ENCODE measurements at places on chromosomes 6 and 20. TPM values are rescaled to one million over a fixed set of nuclear protein-coding genes. Genes with fewer than 3 reads are reported as not detected.

Gene PRELID3B
- total RNA-seq: 174 TPM

Gene HS3ST5
- not detected for total RNA-seq

Gene PREP
- 47.5 TPM for total RNA-seq

Gene FUT9
- total RNA-seq: not detected

Gene SPACA1
- not detected for total RNA-seq

Gene MCCD1
- total RNA-seq: not detected

Gene CALHM6
- total RNA-seq: 1.7 TPM

Gene PAK1IP1
- 79.2 TPM for total RNA-seq

Gene PPIL6
- 0.13 TPM for total RNA-seq

Gene WFDC10B
- total RNA-seq: not detected

Gene MOG
- total RNA-seq: not detected

Gene CCNC
- 77.9 TPM for total RNA-seq

Gene NOTCH4
- total RNA-seq: 0.43 TPM

Gene RGS19
- 49.0 TPM for total RNA-seq

Gene SEMG1
- not detected for total RNA-seq

Gene CDSN
- total RNA-seq: not detected

Gene F13A1
- 0.14 TPM for total RNA-seq

Gene SCUBE3
- total RNA-seq: not detected

Gene TULP1
- not detected for total RNA-seq

Gene KHDC1L
- total RNA-seq: not detected
